ENCODE measurements at places on chromosomes 13 and 19.

GRCh38 chr19:30590596-30591229 lies 218.5 kb downstream of the ZNF536 start:
- no peak for DNase-seq

- DNase-seq, result no peak
Observed at GRCh38 chr13:94327318-94327717, 152.2 kb downstream of the DCT start.

- no peak for DNase-seq
Observed at GRCh38 chr13:48050550-48050949, 13.0 kb downstream of the NUDT15 start.

DNA sequence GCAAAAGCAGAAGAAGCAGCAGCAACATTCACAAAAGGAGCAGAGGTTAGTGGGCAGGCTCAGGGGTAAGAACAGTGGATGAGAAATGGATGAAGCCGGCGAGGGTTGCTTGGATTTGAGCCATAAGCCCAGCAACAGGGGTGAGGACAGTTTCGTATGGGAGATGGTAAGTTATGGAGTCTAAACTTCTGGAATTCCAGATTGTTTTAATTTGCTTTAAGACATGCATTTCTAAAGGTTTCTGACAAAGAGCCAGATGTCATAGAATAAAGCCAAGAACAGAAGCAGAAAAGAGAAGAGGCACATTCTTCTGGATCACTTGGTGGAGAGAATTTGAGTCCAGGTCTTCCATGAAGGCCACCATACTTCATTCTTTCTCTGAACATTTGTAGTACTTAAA lies 76.6 kb downstream of the TNFSF11 start:
- DNase-seq, result no peak

All from inflammatory macrophage treated with lipopolysaccharide for 4 hours (primary cell).